Endothelial cell of coronary artery (primary cell): ENCODE measurements at places on chromosomes 12 and 14. TPM values are rescaled to one million over a fixed set of nuclear protein-coding genes. Genes with fewer than 3 reads are reported as not detected.

GPR132 gene
- 0.18 TPM in 1 of 2 replicates, not detected in the other for total RNA-seq

RNASE3 gene
- not detected in 2 replicates for total RNA-seq

PKP2 gene
- 5.9 and 14.1 TPM in 2 replicates for total RNA-seq

LRRC74A gene
- not detected in 2 replicates for total RNA-seq

RASSF8 gene
- total RNA-seq = 56.5 and 75.2 TPM in 2 replicates

FGF23 gene
- not detected in 2 replicates for total RNA-seq

C12orf60 gene
- 1.1 and 1.3 TPM in 2 replicates for total RNA-seq

ARMH4 gene
- total RNA-seq = 1.0 and 3.7 TPM in 2 replicates

VAMP1 gene
- 1.7 and 6.8 TPM in 2 replicates for total RNA-seq

SCYL2 gene
- 31.8 and 33.8 TPM in 2 replicates for total RNA-seq

NUAK1 gene
- total RNA-seq = 25.7 and 41.7 TPM in 2 replicates

CLEC4D gene
- total RNA-seq = not detected in 2 replicates

CLEC7A gene
- 0.09 and 0.18 TPM in 2 replicates for total RNA-seq

AKAP5 gene
- total RNA-seq = 0.28 and 0.36 TPM in 2 replicates

EP400 gene
- 8.8 and 14.4 TPM in 2 replicates for total RNA-seq

SMAGP gene
- total RNA-seq = 10.2 and 13.4 TPM in 2 replicates

SLC8A3 gene
- total RNA-seq = 0.09 and 1.4 TPM in 2 replicates

VRTN gene
- not detected in 2 replicates for total RNA-seq

SPX gene
- 0.09 TPM in 2 replicates for total RNA-seq

SETD3 gene
- 42.6 and 53.8 TPM in 2 replicates for total RNA-seq

HCAR2 gene
- total RNA-seq = not detected in 2 replicates

GNG2 gene
- total RNA-seq = 1.2 and 4.3 TPM in 2 replicates

HNF1A gene
- not detected in 2 replicates for total RNA-seq

SMCO3 gene
- total RNA-seq = 0.09 and 0.56 TPM in 2 replicates

RNASE12 gene
- not detected in 2 replicates for total RNA-seq

IL26 gene
- not detected in 2 replicates for total RNA-seq

IFNG-AS1 gene
- total RNA-seq = not detected in 2 replicates

OGFOD2 gene
- 9.3 and 12.1 TPM in 2 replicates for total RNA-seq

SPTLC2 gene
- total RNA-seq = 37.7 and 41.8 TPM in 2 replicates

PCK2 gene
- 5.1 and 17.4 TPM in 2 replicates for total RNA-seq

CISTR gene
- not detected in 2 replicates for total RNA-seq

OTOGL gene
- total RNA-seq = 1.4 and 1.9 TPM in 2 replicates

EPS8 gene
- total RNA-seq = 15.7 and 80.9 TPM in 2 replicates

SIX4 gene
- 2.2 and 2.4 TPM in 2 replicates for total RNA-seq

CLEC1B gene
- not detected in 2 replicates for total RNA-seq

PPP1R36 gene
- total RNA-seq = 0.27 and 0.85 TPM in 2 replicates

GLTP gene
- total RNA-seq = 54.7 and 60.9 TPM in 2 replicates

PLEKHG3 gene
- total RNA-seq = 3.6 and 5.2 TPM in 2 replicates

LPAR5 gene
- total RNA-seq = not detected in 2 replicates

BDKRB2 gene
- under 0.01 TPM in 2 replicates for total RNA-seq

KRT77 gene
- not detected in 2 replicates for total RNA-seq

PLEKHG7 gene
- not detected in 2 replicates for total RNA-seq

TAS2R50 gene
- total RNA-seq = 1.8 and 4.0 TPM in 2 replicates

POMT2 gene
- 9.4 and 12.5 TPM in 2 replicates for total RNA-seq

ESR2 gene
- total RNA-seq = 0.18 and 0.47 TPM in 2 replicates

VWF gene
- total RNA-seq = 1,197 and 1,224 TPM in 2 replicates

OR6C2 gene
- total RNA-seq = not detected in 2 replicates

GALNT6 gene
- 76.9 and 80.1 TPM in 2 replicates for total RNA-seq

RNASE1 gene
- 46.7 and 82.6 TPM in 2 replicates for total RNA-seq

ACVRL1 gene
- total RNA-seq = 448 and 520 TPM in 2 replicates

ESRRB gene
- total RNA-seq = not detected in 2 replicates

SLC4A8 gene
- total RNA-seq = 4.9 TPM in 2 replicates

PZP gene
- 0.47 and 1.5 TPM in 2 replicates for total RNA-seq
